ENCODE measurements at places on chromosomes 5 and 9.

DNA sequence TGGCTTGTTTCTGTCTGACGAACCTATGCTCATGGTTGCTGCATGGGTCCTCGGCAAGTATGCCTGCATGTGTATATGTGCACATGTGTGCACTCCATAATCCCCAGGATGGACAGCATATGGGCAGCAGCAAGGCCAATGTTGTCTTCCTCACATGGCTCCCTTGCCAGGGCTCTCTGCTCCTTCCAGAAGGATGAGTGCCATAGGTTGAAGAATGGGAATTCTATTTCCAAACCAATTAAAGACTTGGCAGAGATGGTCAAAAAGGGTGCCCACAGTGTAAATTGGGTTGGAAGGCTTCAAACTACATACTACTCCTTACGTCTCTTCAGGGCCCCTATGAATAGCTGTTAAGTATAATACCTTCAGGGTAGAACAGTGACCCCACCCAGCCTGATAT, 212.1 kb downstream of the PBX3 start:
- no peak for DNase-seq
- no peaks in the 10 kb centered on the region for H3K4me1 ChIP-seq
- H3K27me3 ChIP-seq: no peaks in the 10 kb centered on the region

DNA sequence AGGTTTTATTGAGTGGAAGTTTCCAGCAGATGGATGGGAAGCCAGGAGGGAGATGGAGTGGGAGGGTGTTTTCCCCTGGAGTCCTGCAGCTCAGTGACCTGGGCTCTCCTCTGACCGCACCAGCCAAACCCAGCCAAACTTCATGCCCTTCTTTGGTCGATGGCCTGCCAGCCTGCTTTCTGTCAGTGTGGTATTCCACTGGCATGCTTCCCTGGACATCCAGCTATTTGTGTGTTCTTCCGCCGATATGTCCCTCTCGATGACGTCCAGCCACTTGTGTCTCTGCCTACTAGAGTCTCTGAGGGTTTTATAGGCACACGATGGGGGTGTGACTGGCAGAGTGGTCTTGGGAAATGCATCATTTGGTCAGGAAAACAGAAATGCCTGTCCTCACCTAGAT, 33.8 kb downstream of the GPBP1 start:
- H3K27me3 ChIP-seq: no peaks in the 10 kb centered on the region
- no peak overlapping the region for H3K27ac ChIP-seq
- H3K36me3 ChIP-seq: no peaks in the 10 kb centered on the region
- no peak overlapping the region for H3K4me3 ChIP-seq
- DNase-seq: no peak

DNA sequence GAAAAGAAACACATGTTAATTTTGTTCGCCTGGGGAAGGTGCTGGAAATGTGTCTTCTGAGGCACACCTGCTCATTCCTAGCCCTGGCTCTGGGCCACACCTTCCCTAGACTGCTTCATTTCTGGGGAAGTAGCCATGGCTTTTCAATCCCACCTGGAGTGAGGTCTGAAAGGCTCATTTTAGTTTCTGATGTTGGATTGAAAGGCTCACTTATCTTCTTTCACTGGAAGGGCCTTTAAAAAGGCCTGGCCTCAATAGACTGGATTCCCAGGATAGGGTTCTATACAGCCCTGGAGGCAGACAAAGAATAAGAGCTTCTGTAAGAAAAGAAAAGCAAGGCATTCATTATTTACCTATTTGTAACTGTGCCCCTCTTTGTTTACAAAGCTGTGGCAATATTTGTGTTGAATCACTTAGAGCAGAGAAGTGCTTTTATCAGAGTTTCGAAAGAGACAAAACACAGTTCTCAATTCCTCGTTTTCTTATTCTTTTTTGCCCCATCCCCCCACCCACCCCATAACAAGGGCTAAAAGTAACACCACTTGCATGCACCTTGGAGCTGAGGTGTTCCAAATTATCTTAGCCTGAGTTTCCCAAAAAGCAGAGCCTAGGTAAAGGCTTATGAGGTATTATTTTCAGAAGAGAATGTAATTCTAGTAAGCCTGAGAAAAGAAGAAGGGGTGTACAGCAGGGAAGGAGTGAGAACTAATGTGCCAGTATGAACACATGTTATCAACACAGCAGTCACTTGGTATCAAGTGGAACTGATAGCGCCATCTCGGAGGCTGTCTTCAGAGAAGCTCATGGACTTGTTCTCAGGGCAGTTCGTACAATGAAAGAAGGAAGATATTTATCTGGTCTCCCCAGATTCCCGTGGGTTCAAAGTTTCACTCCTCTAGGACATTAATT, 413.1 kb downstream of the KCTD16 start:
- no peak for DNase-seq
- no peaks in the 10 kb centered on the region for H3K36me3 ChIP-seq
- no peak overlapping the region for H3K4me3 ChIP-seq
- H3K4me1 ChIP-seq: peaks cover 12% of the 10 kb centered on the region

DNA sequence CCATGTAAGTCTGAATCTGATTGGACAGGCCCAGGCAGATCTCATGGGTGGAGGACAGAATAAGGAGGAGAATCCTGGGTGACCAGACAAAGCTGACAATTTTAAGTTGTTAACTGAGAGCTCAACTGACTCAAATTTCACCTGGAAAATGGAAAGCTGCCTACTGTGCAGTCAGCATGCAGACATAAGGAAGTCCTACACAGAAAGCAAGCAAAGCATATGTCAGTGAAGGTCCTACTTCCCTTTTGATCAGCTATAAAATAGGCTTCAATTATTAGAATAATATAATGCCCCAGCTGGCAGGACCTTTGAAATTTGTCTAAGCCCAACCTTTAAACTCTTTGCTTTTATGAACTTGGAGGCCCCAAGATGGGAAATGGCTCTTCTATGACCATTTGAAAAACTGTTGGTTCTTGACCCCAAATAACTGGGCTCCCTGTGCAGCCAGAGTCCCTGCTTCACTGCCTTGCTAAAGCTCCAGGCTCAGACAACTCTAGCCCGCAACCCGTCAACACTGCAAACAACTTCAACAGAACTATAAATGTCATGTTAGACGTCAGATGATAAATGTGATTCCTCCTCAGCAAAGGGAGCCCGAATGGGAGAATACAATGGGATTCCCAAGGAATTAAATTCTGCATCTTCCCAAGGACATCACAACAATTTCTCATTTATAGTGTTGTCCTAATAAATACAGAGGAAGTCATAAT, 118.9 kb upstream of the ADRA1B start:
- no peaks in the 10 kb centered on the region for H3K4me1 ChIP-seq
- no peak for DNase-seq
- H3K27ac ChIP-seq: no peak overlapping the region
- no peak overlapping the region for H3K4me3 ChIP-seq
- no peaks in the 10 kb centered on the region for H3K27me3 ChIP-seq

- H3K4me1 ChIP-seq: peaks cover 21% of the 10 kb centered on the region
- no peak for DNase-seq
- peak overlapping the region; percentile 19 for H3K4me3 ChIP-seq
Observed at GRCh38 chr5:135543485-135544304, 7.9 kb upstream of the NEUROG1 start.

DNA sequence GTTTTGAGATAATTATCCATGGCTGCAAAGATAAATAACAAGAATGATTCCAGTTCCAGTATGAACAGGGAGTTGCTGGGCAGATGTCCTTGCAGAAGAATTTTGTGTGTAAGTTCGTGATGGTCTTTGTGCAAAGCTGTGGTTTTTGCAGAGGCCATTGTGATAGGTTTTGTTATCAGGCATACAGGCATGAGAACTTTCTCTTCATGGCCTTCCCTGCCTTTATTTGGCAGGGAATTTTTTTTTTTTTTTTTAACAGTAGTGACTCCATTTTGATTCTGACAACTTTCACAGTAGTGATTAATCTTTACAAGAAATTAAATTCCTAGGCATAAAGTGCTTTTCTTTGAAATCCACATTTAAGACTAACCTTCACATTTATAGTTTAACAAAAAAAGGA, 1999.5 kb upstream of the CDH6 start:
- no peak for DNase-seq
- H3K4me1 ChIP-seq: no peaks in the 10 kb centered on the region
- H3K36me3 ChIP-seq: no peaks in the 10 kb centered on the region
- no peak overlapping the region for H3K4me3 ChIP-seq
- no peaks in the 10 kb centered on the region for H3K27me3 ChIP-seq
- no peak overlapping the region for H3K27ac ChIP-seq

DNA sequence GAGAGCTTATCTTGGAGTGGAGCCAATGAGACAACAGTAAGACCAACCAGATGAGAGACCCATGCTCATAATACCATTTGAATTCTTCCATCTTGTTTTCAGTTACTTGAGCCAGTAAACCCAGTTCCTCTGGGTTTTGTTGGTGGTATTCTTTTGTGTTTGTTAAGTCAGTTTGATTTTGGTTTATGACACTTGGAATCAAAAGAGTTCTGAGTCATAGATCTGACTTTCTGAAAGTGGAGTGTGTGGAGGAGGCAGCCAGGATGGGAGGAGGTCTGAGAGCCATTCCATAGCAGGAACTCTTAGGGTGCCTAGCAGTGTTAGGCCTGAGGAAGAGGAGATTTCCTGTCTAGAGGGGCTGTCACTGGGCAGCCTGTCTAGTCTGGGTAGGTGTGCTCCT, 24.6 kb upstream of the PANK3 start:
- no peak for DNase-seq
- H3K4me3 ChIP-seq: no peak overlapping the region
- H3K4me1 ChIP-seq: peaks cover 4% of the 10 kb centered on the region
- no peaks in the 10 kb centered on the region for H3K36me3 ChIP-seq

GRCh38 chr5:132495667-132496190, 5.2 kb upstream of the IRF1 start:
- peak overlapping the region; percentile 98 for H3K27ac ChIP-seq
- peak; percentile 83 for DNase-seq
- H3K4me3 ChIP-seq: peak overlapping the region; percentile 13
- H3K27me3 ChIP-seq: no peaks in the 10 kb centered on the region
- H3K4me1 ChIP-seq: peaks cover 54% of the 10 kb centered on the region

DNA sequence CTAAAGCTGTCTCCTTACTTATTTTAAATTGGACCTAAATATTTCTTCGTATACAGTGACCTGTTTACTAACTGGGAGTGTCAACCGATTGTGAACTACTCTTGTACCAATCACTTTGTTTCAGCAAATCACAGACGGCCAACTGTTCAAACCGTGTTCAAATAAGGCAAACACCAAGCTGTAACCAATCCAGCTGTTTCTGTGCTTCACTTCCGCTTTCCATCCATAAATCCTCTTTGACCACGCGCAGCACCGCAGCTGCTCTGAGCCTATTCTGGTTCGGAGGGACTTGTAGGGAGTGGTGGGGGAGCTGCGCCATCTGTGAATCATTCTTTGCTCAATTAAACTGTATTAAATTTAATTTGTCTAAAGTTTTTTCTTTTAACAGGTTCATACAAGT, 4.8 kb upstream of the FAM240B start:
- no peak overlapping the region for H3K4me3 ChIP-seq
- H3K4me1 ChIP-seq: no peaks in the 10 kb centered on the region
- H3K36me3 ChIP-seq: no peaks in the 10 kb centered on the region
- H3K27ac ChIP-seq: no peak overlapping the region
- DNase-seq: no peak

DNA sequence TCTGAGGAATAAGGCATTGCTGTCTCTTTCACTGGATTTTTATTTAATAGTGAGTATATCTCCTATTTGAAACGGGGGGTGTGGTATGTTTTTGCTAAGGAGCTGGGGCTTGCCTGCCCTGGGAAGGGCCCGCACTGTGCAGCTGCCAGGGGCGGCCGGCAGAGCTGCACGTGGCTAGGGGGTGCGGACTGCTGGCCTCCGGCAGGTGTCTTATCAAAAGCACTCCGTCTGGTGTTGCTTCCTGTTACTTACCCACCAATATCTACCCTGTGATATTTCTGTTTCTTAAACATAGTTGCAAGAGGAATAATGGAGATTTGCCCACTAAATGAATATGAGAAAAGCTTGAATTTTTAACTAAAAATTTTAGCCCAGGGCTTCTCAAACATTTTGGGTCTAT, 232.0 kb downstream of the IRX1 start:
- H3K27ac ChIP-seq: no peak overlapping the region
- peaks cover 3% of the 10 kb centered on the region for H3K27me3 ChIP-seq
- H3K4me1 ChIP-seq: no peaks in the 10 kb centered on the region
- H3K4me3 ChIP-seq: no peak overlapping the region
- H3K36me3 ChIP-seq: no peaks in the 10 kb centered on the region
- no peak for DNase-seq

DNA sequence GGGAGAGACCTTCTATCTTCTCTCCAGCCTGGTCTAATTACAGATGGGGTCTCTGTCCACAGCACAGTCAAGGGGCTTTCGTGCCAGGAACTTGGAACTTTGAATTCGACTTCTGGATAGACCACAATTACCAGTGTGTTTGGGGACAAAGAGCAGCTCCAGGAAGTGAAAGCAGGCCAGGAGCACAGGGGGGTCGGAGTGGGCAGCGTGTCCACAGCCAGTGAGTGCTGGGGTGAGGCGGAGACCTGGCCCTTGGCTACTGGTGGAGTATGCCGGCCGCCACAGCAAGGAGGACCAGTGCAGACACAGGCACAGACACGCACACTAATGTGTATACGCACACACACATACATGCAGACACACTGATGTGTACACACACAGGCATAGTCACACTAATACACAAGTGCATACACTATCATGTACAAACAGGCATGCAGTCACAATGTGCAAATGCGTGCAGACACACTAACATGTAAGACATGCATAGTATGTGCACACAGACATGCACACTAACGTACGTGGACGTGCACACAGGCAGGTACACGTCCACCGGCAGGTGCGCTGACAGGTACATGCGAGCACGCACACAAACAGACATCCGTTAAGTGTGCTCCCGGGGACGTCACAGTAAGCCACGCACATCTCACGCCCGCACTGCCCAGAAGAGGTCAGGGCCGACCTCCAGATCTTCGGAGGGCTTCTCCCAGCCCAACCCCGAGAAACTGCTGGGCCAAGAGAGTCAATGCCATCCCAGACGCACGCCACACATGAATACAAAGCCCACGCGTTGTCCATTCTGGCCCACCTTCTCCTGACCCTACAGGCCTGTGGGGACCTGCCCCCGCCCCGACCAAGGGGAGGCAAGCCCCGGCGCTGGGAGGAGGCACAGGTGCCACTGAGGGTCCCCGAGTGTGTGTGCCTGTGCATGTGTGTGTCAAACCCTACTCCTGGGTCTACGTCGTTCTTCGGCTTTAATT, 46.5 kb downstream of the NKD2 start:
- H3K27me3 ChIP-seq: no peaks in the 10 kb centered on the region
- no peak overlapping the region for H3K27ac ChIP-seq
- H3K4me3 ChIP-seq: no peak overlapping the region
- H3K36me3 ChIP-seq: peaks cover 2% of the 10 kb centered on the region
- no peaks in the 10 kb centered on the region for H3K4me1 ChIP-seq
- DNase-seq: no peak

- no peak overlapping the region for H3K4me3 ChIP-seq
- no peaks in the 10 kb centered on the region for H3K36me3 ChIP-seq
- no peak overlapping the region for H3K27ac ChIP-seq
- H3K27me3 ChIP-seq: no peaks in the 10 kb centered on the region
- H3K4me1 ChIP-seq: peaks cover 13% of the 10 kb centered on the region
- DNase-seq: no peak
Observed at GRCh38 chr9:132216861-132217619, 55.2 kb downstream of the NTNG2 start.

- no peaks in the 10 kb centered on the region for H3K36me3 ChIP-seq
- no peak overlapping the region for H3K4me3 ChIP-seq
- no peak overlapping the region for H3K27ac ChIP-seq
- no peaks in the 10 kb centered on the region for H3K4me1 ChIP-seq
Observed at GRCh38 chr9:76296561-76297310, 97.5 kb downstream of the RFK start.
